H1 (cell line): ENCODE measurements at places on chromosomes 3 and 15. TPM values are rescaled to one million over a fixed set of nuclear protein-coding genes. Genes with fewer than 3 reads are reported as not detected.

The CPLX3 gene
- not detected in 2 replicates for total RNA-seq

DNA sequence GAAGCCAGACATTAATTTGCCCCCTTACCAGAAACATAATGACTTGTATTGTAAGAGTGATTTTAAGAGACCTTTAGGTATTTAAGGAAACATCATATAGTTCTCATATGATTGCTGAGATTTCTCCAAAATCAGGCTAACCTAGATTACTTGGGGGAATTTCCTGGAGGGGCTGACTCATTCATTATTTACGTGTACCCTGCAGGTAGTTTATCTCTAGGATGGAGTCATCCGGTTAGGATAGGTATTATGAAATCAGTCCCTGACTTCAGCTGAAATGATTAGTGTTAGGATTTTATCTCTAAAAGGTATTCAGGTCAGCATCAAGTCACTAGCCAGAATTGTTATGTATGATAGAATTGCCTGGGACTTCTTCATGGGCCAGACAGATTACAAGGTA lies 97.5 kb downstream of the TCF12 start:
- DNase-seq = no peak

GRCh38 chr3:52256622-52257021 lies 11.1 kb downstream of the PPM1M start:
- no peak for DNase-seq

- no peak for DNase-seq
Measured at GRCh38 chr3:127629467-127630403, 750 bp downstream of the PODXL2 start.

GRCh38 chr3:59565125-59565524 lies 515.3 kb upstream of the CFAP20DC start:
- DNase-seq = no peak

DNA sequence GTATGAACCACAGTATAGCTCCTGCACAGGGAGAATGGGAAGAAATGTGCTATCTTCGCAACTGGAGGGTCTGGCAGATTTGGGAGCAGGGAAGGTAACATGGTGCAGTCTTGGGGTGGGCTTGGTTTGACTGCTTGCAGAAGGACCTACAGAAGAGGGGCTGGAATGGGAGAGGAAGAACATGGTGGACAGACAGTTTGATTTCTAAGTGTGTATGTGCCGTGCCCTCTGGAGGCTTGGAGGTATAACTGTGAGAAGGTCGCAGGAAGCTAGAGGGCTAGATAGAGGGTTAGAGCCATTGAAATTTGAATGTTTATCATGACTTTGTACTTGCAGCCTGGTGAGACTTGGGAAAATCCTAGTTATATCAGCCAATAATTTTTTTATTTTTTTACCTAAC lies 169.2 kb downstream of the SQOR start:
- DNase-seq = no peak

DNA sequence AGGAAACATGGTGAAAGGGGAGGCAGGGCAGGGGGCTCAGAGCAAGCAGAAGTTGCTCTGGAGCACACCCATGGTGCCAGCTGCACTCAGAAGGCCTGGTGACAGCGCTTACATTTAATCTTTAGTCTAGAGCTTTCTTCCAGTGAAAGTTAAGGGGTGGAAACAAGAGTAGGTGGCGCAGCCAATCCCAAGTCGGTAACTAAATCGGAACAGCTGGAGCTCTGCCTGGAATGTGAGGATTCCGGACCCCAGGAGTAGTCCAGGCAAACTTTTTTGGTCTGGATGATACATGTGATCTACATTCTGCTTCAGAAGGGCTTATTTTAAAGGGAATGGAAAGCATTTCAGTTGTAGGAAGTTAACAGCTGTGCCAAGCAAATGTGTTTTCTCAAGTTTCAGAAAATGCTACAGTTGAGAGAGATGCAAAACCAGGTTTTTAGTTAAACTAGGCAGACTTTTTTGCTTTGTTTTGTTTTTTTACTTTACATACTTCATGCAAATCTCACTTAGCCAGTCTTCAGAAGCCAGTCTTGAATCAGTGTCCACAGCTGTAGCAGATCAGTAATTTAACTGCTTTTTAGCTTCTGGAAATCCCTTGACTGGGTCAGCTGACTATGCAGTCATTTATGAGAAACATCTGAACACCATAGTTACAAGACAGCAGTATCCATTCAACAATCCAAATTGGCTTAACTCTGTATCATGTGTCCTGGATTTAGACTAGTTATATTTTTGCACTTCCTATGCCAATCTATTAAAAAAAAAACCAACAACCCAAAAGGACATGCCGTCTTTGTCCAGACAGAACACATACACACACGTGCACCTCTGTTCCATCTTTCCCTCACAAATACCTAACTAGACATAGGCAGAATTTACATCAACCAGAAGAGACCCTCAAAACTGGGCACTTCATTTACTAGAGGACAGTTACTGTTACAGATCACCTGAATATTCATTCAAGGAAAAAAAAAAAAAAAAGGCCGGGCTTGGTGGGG lies 33.2 kb downstream of the ZNF106 start:
- DNase-seq = peak; percentile 82
